ENCODE measurements at places on chromosomes 4 and X.

GRCh38 chr4:84920617-84921016, 45.9 kb downstream of the WDFY3 start:
- no peak for DNase-seq

DNA sequence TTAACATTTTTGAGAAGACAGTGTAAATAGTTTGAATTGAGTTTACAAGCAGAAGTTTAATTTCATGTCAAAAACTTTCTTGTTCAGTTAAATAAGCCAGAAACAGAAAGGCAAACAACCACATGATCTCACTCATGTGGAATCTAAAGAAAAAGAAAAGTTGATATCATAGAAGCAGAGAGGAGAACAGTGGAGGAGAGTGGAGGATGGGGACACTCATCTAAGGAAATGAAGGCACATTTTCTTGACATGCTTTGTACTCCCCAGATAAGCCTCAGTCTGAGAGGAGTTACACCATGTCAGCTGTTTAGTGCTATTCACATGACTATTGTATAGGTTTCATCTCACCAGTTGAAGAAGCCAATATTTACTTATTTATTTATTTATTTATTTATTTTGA, 13.5 kb downstream of the SNCA start:
- DNase-seq = no peak

- no peak for DNase-seq
These were observed 178.6 kb downstream of the NAA11 start for GRCh38 chr4:79147251-79147650.

DNA sequence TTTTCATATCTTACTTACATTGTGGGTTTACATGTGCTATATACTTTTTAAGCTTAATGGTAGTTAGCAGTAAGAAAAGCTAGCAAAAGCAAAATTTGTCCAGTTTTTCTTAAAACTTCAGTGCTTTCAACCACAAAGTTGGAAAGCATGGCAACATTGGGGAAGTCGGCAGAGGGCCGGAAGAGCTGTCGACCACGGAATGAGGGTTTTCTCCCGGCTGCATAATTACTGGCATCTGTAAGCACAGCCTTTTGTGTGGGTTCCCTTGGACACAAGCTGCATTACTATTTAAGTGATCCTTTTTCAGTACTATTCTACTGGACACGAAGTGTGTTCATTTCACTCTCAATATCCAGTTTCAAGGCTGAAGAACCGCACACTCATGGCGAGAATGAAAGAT, 560.4 kb downstream of the ANKRD50 start:
- DNase-seq = no peak

DNA sequence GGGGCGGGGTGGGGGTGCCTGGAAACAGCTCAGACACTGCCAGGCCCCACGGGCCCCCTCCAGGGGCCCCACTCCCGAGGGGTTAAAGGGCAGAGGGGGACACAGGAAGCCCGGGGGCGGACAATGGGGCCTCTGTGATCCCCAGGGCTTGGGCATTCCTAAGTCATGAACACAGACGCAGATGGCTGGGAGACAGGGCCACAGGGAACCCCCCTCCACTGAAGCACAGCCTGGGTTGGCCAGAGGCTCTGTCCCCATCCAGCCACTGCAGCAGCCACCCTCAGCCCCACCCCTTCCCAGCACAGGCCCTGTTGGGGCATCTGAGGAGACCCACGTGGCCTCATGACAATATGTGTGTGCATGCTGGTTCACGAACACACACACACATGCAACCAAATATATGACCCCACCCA, 3.9 kb downstream of the L1CAM start:
- DNase-seq = no peak

DNA sequence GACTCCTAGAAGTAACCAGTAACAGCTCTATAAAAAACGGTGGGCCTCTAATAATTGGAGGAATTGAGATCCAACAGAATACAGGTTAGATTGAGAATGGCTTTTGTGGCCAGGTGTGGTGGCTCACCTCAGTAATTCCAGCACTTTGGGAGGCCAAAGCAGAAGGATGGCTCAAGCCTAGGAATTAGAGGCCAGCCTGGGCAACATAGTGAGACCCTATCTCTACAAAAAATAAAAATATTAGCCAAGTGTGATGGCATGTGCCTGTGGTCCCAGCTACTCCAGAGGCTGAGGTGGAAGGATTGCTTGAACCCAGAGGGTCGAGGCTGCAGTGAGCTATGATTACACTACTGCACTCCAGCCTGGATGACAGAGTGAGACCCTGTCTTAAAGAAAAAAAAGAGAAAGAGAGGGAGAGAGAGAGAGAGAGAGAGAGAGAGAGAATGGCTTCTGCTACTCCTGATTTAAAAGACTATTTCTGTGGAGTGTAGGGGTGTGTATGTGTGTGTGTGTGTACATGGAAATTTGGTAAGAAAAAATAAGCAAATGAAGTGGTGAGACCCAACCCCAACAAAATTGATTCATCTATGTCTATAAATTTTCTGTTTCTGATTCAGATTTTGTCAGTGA, 89.3 kb downstream of the FRMPD4 start:
- DNase-seq = no peak
